Left lung (tissue), 14 donors: ENCODE measurements at places on chromosomes 3 and 15.

- no peak overlapping the region for H3K4me3 ChIP-seq
- H3K27ac ChIP-seq, result no peak overlapping the region
- DNase-seq, result no peak
- H3K36me3 ChIP-seq, result no peaks in the 10 kb centered on the region
- no peaks in the 10 kb centered on the region for H3K27me3 ChIP-seq
- no peaks in the 10 kb centered on the region for H3K4me1 ChIP-seq
Measured at GRCh38 chr3:906739-907138, 186.1 kb upstream of the CNTN6 start.

GRCh38 chr3:137460944-137461343 lies 303.2 kb upstream of the SOX14 start:
- H3K27me3 ChIP-seq, result no peaks in the 10 kb centered on the region
- no peak overlapping the region for H3K27ac ChIP-seq
- H3K36me3 ChIP-seq, result no peaks in the 10 kb centered on the region
- H3K4me3 ChIP-seq, result no peak overlapping the region
- no peak for DNase-seq

DNA sequence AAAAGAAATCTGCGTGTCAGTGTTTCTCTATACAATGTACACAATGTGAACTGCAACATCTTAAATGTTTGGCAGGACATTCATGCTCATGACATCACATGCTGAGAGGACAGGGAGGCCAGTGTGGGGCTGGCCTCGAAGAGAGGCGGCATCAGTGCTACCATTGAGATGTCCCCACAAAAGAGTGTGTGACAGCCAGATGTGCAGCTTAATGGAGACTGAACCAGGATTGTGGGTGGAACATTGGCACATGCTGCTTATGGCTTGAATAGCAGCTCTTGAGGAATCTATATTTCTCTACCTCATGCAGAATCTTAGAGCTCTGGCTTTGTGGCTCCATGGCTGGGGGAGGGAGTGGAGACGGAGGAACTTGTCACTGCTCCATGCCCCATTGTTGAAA lies 18.5 kb downstream of the CLDN11 start:
- H3K27me3 ChIP-seq, result no peaks in the 10 kb centered on the region
- H3K27ac ChIP-seq, result no peak overlapping the region
- H3K4me3 ChIP-seq, result no peak overlapping the region
- DNase-seq, result no peak
- H3K4me1 ChIP-seq, result no peaks in the 10 kb centered on the region

- no peaks in the 10 kb centered on the region for H3K36me3 ChIP-seq
- no peak overlapping the region for H3K27ac ChIP-seq
- H3K27me3 ChIP-seq, result no peaks in the 10 kb centered on the region
- no peak overlapping the region for H3K4me3 ChIP-seq
- DNase-seq, result no peak
- H3K4me1 ChIP-seq, result no peaks in the 10 kb centered on the region
Measured at GRCh38 chr3:184942735-184943134, 130.8 kb downstream of the VPS8 start.

DNA sequence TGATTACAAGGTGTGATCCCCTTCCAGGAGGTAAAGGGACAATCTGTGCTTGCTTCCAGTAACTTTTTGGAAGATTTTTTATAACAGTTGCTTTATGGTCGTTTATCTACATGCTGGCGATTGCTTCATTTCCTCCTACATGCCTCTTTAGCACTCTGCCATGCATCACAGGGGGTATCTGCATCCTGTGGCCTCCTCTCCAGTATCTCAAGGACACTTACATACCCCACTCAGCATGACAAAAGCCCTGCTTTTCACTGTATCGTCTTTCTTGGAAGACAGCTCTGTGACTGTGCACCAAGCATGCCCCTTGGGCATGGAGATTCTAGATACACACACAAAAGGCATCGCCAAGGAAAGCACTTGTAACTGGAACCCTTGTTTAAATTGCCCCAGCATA lies 25.3 kb downstream of the CAPN3 start:
- H3K27me3 ChIP-seq, result no peaks in the 10 kb centered on the region
- H3K36me3 ChIP-seq, result peaks cover 52% of the 10 kb centered on the region
- peaks cover 5% of the 10 kb centered on the region for H3K4me1 ChIP-seq
- no peak overlapping the region for H3K27ac ChIP-seq
- no peak overlapping the region for H3K4me3 ChIP-seq

DNA sequence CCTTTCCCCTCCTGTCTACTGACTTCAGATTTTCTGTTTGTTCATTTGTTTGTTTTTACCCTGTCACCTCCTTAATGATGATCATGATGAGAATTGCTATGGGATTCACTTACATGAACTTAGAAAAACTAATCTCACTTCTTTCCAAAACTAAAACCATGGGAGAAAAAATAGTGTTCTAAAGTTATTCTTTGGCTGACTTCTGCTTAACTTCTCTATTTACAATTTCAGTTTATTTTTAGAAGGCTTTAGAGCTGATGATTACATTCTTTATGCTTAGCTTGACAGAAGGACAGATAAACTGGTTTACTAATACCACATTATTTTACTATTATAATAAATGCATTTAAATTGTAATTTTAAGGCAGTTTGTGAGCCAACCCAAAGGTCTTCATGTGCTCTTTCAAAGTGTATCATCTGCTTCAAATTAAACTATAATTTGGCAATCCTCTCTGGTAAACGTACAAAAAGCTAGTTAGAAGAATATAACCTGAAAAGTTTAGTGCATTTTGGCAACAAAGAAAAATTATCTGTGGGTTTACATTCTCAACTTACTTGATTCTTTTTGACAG lies 676.8 kb upstream of the UBE2E2 start:
- no peak overlapping the region for H3K4me3 ChIP-seq
- H3K27me3 ChIP-seq, result no peaks in the 10 kb centered on the region
- H3K27ac ChIP-seq, result no peak overlapping the region
- DNase-seq, result no peak
- no peaks in the 10 kb centered on the region for H3K36me3 ChIP-seq

DNA sequence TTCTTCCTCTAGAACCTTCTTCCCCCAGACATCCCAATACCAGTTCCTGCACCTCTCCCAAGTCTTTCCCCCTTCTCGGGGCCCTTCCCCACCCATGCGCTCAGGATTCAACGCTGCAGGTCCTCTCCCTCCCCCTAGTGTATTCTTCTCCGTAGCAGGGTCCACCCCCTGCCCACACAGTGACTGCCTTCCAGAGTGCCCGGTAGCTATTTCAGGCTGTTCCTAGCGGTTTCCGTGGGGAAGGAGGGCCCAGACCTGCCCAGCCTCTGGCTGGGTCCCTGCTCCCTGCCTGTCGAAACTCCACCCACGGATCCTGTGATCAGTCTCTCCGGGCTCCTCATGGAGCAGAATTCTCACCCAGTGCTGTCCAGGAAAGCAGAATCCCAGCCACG lies 45.2 kb upstream of the SEC61A1 start:
- H3K36me3 ChIP-seq, result no peaks in the 10 kb centered on the region
- DNase-seq, result no peak
- H3K4me3 ChIP-seq, result no peak overlapping the region

DNA sequence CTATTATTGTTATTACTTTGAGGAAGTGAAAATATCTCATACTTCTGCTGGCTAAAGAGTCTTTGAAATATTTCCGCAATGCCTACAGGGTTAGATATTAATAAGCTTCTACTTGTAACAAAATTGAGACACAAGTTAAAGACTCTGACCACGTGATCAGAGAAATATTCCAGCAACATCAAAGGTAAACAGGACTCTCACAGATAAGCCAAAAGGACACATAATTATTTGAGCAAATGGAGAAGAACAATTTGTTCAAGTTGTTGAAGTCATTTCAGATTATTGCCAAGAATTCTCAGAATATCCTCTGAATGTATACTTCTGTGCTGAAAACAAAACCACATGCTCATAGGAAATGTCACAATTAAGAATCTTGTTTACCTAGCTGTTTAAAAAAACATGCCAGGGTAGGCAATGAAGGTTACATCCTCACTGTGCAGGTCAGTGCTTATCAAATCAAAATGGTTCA lies 225.8 kb upstream of the ALCAM start:
- peak overlapping the region; percentile 49 for H3K27ac ChIP-seq
- H3K27me3 ChIP-seq, result no peaks in the 10 kb centered on the region
- peaks cover 7% of the 10 kb centered on the region for H3K4me1 ChIP-seq
- H3K4me3 ChIP-seq, result no peak overlapping the region
- H3K36me3 ChIP-seq, result no peaks in the 10 kb centered on the region

- H3K27me3 ChIP-seq, result no peaks in the 10 kb centered on the region
- no peak for DNase-seq
- no peaks in the 10 kb centered on the region for H3K4me1 ChIP-seq
- H3K4me3 ChIP-seq, result no peak overlapping the region
- H3K36me3 ChIP-seq, result no peaks in the 10 kb centered on the region
Measured at GRCh38 chr3:189771842-189772450, 140.8 kb downstream of the TP63 start.

GRCh38 chr15:94375997-94376396 lies 144.6 kb downstream of the MCTP2 start:
- H3K36me3 ChIP-seq, result no peaks in the 10 kb centered on the region
- H3K4me1 ChIP-seq, result no peaks in the 10 kb centered on the region
- DNase-seq, result no peak

DNA sequence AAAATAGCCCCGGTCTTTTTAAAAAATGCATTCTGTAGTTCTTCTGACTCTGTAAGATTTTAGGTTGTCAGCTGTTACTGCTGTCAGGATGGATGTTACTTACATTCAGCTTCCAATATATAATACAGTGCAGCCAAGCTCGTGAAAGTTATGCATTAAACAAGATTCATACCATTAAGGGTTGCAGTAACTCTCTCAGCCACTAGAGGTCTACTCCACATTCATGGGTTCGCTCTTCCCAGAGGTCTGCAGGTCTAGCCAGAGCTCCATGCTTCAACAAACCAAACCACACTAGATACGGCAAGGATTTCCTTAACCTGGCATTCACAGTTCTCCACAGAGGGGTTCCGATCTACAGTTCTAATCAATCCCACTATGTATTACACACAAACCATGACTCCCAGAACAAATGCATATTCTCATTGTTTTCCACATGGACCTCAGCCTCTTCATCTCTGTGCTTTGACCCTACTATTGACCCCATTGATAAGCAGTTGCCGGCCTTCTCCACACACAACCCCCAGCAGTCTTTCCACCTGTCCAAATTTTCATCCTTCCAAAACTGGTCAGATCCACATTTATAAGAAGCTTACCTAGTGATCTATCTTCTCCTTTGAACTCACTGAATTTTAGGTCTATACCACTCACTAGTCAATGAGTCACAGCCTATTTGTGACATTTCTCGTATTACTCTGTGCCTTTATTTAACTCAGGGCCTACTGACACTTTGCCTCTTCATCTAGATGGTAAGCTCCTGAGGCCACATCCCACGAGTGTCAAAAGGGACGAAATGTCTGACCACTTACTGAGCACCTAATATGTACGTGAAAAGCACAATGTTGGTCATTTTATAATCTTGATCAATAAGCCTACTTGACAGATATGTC lies 33.7 kb downstream of the RORA start:
- no peaks in the 10 kb centered on the region for H3K4me1 ChIP-seq
- no peak overlapping the region for H3K27ac ChIP-seq
- no peaks in the 10 kb centered on the region for H3K27me3 ChIP-seq
- no peak for DNase-seq
- no peak overlapping the region for H3K4me3 ChIP-seq

DNA sequence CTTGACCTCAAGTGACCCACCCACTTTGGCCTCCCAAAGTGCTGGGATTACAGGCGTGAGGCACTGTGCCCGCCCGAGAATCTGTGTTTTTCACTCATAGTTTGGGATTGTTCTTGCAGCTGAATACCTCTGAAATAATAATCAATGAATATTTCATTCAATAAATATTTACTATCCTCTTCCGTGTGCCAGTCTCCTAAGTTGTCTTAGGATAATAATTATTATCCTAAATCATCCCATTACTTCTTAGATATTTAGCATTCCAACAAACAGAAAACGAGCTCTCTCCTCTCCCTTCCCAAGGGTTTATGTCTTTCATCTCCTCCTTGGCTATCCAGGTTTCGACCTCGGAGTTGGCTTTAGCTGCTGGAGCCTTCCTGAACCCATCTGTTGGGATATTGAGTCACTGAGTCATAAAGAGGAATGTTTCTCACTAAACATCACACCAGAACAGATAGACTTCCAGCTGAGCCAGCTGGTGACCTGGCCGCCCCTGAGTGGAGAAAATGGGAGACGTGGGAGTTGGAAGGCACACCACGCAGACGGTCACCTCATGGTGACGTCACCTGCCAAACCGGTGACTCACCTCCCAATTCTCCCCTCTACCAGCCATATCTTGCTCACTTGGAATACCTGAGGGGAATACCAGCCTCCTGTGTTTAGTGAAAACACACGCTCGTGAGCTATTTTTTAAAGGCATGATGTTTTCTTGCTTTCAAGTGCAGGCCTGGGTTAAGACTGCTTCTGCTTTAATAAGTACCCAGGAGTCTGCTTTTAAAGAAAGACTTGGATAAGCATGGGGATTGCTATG lies 43.9 kb downstream of the BHLHE40 start:
- peak overlapping the region; percentile 42 for H3K27ac ChIP-seq
- H3K4me1 ChIP-seq, result peaks cover 34% of the 10 kb centered on the region
- DNase-seq, result no peak
- H3K4me3 ChIP-seq, result no peak overlapping the region

GRCh38 chr3:53998980-53999379 lies 107.3 kb upstream of the SELENOK start:
- H3K4me1 ChIP-seq, result no peaks in the 10 kb centered on the region
- no peak overlapping the region for H3K27ac ChIP-seq
- H3K27me3 ChIP-seq, result no peaks in the 10 kb centered on the region
- H3K36me3 ChIP-seq, result no peaks in the 10 kb centered on the region
- no peak for DNase-seq
- H3K4me3 ChIP-seq, result no peak overlapping the region

GRCh38 chr15:29686079-29686425 lies 136.2 kb downstream of the TJP1 start:
- no peaks in the 10 kb centered on the region for H3K4me1 ChIP-seq
- no peak overlapping the region for H3K27ac ChIP-seq
- no peaks in the 10 kb centered on the region for H3K27me3 ChIP-seq
- H3K4me3 ChIP-seq, result no peak overlapping the region

DNA sequence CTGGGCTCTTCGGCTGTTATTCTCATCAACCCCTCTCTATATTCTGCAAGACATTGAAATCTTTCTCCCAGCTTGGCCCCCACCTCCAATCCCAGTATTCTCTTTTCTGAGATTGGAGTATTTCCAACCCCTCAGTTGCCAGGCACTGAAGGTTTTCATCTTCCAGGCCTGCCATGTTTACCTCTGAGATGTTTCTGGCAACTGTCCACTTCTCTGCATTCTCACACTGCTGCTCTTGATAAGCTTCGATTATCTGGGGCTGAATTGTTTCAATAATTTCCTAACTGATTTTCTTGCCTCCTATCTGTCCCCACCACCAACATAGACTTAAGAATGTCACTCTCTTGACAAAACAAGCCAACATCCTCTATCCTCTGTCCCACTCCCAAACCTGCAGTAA lies 1.4 kb upstream of the GPR156 start:
- no peak overlapping the region for H3K27ac ChIP-seq
- peaks cover 6% of the 10 kb centered on the region for H3K27me3 ChIP-seq
- DNase-seq, result no peak
- H3K4me1 ChIP-seq, result no peaks in the 10 kb centered on the region
- no peak overlapping the region for H3K4me3 ChIP-seq

GRCh38 chr3:167936019-167936418 lies 159.7 kb downstream of the GOLIM4 start:
- no peaks in the 10 kb centered on the region for H3K36me3 ChIP-seq
- peaks cover 8% of the 10 kb centered on the region for H3K4me1 ChIP-seq
- DNase-seq, result no peak
- H3K27me3 ChIP-seq, result no peaks in the 10 kb centered on the region
- H3K4me3 ChIP-seq, result no peak overlapping the region
